ENCODE measurements at places on chromosomes 3 and 15.

GRCh38 chr15:99762288-99762687, 29.1 kb upstream of the LYSMD4 start:
- DNase-seq: no peak

DNA sequence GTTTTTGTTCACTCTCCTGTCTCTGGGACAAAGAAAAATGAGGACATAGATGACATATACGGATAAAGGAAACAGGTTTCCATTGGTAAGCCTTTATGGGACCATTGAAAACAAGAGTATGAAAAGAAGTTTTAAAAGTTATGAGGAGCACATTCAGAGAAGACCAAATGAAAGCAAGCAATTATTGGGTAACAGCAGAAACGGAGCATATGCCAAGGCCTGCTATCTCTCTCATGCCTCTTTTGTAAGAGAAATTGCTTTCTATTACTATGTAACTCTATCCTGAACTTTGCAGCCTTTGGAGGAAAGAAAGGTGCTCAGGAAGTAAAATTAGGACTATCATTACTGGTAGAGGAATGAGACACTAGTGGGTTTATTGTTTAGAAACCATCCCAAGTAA, 14.9 kb upstream of the DPH6 start:
- DNase-seq: no peak

DNA sequence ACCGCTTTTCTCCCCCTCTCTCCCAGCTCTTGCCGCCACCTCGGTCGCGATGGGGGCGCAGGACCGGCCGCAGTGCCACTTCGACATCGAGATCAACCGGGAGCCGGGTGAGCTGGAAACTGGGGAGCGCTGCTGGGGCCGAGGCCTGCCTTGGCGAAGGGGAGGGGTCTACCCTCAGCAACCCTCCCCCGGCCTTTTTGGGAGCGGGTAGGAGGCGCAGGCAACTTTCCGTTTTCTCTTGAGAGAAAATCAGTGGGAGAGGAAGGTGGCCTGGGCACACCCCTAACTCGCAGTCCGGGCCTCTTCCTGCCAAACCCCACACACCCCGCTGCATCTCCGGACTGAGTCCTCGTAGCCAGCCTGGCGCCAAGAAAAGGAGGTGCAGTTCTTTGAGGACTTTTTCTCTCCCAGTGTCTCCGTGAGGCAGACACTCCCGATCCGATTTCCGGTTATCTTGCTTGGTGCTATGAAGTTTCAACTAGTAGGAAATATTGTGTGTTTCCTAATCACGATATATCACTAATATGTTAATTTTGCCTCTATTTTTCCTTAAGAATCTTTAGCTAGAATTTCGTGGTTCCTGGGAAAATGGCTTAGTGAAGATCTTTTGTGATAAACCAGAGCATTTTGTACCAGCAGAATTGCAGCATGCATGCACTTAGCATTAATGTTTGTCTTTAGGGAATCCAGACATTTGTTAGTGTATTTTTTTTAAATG, 631 bp downstream of the NKTR start:
- DNase-seq: peak; percentile 51

- no peak for DNase-seq
Observed at GRCh38 chr3:152849996-152850578, 15.2 kb downstream of the P2RY1 start.

DNA sequence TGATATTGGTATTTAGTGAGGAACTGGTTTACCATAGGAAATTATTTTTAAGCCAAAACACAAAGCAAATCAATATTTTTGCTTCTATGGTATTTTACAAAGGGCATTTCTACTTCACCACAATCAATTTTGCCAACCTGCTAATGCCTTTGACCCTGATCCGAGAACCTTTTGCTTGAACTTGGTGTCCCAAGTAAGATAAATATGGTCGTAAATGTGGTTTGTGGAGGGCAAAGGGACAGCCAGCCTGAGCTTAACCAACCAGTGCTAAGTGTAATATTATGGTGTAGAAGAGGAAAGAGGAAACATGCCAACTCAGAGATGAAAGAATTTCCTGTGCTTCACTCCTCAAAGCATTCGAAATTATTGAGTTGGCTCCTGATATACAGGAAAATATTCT, 148.4 kb downstream of the C3orf38 start:
- no peak for DNase-seq

DNA sequence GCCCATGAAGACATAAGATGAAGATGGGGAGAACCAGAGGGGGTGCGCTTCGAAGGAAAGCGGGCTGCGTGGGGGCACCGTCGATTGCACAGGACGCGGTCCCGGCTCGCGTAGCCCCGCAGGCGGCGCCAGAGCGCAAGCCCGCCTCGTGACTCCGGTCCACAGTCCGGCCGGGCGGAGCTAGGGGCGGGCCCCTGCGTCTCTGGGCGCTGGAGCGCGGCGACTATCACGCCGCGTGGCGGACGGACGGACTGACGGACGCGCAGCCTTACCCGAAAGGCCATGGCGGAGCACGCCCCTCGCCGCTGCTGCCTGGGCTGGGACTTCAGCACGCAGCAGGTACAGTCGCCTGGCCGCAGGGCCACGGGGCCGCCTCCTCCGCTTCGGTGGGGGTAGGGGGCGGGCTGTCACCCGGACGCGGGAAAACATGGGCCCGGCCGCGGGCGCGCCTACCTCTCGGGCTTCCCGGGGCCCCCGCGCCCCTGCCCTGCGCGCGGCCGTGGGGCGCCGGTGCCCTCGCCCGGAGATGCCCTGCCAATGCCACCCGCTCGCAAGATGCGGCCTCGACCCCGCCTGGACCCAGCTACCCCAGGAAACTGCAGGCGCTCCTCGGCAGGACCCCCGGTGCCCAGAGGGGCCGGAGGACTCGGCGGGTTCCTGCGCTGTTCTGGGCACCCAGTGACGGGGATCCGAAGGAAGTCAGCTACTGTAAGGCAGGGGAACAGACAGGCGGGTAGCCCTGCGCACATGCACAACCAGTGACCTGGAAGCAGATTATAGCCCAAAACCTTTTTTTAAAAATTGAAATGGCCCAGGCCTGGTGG, at the start of gene XYLB:
Gene XYLB (plus strand): TSS at position 199 of the 824 bp plus-strand sequence. CDS start 84 bp downstream, at position 283.
- DNase-seq: peak; percentile 68

GRCh38 chr15:50886611-50887345, 21.7 kb upstream of the AP4E1 start:
- no peak for DNase-seq

GRCh38 chr3:19898721-19899120, 35.3 kb downstream of the EFHB start:
- peak; percentile 40 for DNase-seq

- no peak for DNase-seq
Observed at GRCh38 chr3:150653110-150653561, 50.0 kb downstream of the SELENOT start.

DNA sequence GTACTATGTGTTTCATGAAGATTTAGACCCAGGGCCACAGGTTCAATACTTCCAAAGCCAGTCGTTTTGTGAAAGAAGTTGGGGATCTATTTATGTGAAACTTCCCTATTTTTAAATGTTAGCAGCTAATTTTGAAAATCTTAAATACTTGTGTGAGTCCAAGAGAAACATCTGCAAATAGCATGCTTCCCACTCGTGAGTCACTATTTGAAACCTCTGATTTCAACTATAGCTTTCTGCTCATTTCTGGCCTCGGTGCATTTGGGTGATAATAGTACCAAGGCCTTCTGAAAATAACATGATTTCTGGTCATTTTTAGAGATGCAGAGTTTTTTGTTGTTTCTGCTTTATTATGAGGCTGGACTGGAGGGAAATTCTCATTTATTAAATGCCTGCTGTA, 110.0 kb downstream of the OPA1 start:
- no peak for DNase-seq

DNA sequence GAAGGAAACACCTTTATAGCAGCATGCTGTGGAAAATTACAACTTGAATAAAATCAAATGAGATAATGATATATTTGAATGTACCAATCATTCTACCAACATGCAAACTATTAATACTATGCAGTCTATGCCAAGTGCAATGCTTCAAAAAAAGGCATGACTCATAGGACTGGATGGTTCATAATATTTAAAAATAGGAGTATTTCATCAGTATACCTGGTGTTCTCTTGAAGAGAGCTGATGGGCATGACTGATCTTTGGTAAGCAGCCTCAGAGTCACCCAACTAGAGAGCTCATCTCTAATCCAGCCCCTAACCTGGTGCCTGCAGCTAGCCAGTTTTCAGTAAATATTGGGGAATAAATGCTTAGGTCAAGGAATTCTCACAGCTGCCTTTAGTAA, 434.7 kb upstream of the ARRDC4 start:
- no peak for DNase-seq

DNA sequence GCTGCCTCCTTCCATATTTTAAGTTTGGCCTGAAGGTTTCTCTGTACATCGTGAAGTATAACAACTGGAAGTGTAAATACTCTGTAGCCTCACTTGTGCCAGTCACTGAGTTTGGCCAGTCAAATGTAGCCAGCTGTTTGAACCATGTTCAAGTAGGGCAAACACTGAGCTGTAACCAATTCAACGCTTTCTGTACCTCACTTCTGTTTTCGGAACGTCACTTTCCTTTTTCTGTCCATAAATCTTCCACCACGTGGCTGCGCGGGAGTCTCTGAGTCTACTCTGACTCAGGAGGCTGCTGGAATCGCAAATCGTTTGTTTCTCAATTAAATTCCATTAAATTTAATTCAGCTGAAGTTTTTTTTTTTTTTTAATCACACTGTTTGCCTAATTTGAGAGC, 88.8 kb upstream of the RARB start:
- no peak for DNase-seq

- no peak for DNase-seq
Observed at GRCh38 chr3:56822501-56822900, 20.8 kb upstream of the ARHGEF3 start.

- no peak for DNase-seq
Observed at GRCh38 chr3:158737976-158738615, 5.8 kb upstream of the RARRES1 start.

GRCh38 chr3:122101646-122102045, 46.5 kb downstream of the CD86 start:
- peak; percentile 11 for DNase-seq

DNA sequence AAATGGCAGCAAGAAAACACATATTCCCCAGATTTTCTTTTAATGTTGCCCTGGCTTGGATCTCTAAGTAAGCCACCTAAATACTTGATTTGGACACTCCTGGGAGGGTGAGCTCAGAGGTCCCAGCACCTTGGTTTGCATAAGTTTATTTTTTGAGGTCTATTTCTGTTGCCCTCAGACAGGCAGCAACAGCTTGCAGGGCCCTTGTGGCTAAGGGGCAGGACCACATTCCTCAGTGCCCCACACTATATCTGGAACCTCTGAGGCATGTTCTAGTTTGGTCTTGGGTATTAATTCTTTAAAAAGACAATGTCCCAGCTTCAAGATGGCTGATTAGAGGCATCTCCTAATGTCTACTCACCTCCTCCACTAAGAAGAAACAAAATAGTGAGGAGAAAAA, 57.5 kb downstream of the IGSF11 start:
- no peak for DNase-seq

DNA sequence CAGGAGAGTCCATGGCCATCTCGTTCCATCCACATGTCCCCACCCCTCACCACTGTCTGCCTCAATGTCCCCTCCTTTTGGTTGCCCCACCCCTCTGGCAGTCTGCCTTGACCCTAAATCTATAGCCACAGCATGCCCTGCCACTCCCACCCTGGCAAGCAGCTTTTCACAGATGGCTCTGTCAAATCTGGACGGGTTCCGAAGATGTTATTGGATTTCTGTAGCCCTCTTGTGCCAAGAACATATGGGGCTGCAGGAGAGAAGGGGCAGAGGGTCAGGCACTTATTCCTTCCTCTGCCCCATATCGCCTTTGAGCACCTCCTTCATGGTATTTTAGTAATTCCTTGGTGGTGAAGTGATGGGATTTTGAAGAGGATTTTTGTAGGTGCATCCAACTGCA, 57.1 kb downstream of the EPHB1 start:
- DNase-seq: no peak

GRCh38 chr3:45781271-45781670, 15.1 kb downstream of the SLC6A20 start:
- DNase-seq: no peak

- DNase-seq: no peak
Observed at GRCh38 chr3:44795197-44795596, 33.6 kb downstream of the KIF15 start.

GRCh38 chr3:14758959-14759358, 59.8 kb upstream of the FGD5 start:
- no peak for DNase-seq

DNA sequence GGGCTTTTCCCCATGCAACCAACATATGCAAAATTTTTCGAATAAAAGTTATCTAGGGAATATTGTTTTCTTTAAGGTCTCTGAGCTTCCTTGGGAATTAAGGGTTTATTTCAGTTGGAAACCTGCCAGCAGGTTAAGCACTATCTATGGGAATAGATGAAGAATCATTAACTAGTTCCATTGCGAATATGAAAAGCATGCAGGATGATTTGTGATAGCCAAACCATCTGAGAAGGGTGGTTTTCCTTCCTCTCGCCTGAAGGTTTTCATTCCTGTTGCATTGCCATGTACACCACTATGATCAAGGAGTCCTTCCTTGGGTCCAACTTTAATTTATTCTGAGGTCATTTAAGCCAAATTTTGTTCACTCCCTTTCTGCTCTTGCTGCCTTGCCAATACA, 184.9 kb downstream of the NR2F2 start:
- DNase-seq: no peak

DNA sequence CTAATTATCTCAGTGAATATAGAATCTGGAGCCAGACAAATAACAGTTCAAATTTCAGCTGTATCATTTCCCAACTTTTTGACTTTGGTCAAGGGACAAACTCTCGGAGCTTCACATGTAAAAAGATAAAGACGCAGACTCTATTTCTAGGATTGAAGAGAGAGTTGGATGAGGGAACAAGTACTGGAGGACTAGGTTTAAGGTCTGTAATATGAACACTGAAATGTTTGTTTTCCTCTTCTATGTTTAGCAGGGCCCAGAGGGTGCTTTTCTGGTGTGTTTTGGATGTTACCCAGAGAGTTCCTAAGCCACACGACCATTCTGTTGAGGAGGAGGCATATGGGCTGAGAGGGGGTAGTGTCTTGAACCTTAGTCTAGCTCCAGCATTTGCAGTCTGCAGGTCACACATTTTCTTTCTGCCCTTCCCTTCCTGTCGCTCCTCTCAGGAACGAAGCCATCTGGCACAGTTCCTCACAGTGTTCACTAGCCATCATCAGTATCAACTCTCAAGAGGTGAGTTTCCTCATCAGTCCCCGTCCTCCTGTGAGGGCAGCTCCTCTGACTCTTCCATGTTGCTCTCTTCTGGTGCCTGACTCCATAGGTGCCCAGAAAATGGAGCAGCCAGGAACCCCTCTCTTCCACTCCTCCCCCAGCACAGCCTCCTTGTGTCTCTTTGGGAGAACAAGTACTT, 250.1 kb downstream of the SQOR start:
- no peak for DNase-seq

Measured in HS-27A (cell line).